Lower lobe of right lung (tissue), 2 donors: ENCODE measurements at places on chromosomes 5 and 9. TPM values are rescaled to one million over a fixed set of nuclear protein-coding genes. Genes with fewer than 3 reads are reported as not detected.

DNA sequence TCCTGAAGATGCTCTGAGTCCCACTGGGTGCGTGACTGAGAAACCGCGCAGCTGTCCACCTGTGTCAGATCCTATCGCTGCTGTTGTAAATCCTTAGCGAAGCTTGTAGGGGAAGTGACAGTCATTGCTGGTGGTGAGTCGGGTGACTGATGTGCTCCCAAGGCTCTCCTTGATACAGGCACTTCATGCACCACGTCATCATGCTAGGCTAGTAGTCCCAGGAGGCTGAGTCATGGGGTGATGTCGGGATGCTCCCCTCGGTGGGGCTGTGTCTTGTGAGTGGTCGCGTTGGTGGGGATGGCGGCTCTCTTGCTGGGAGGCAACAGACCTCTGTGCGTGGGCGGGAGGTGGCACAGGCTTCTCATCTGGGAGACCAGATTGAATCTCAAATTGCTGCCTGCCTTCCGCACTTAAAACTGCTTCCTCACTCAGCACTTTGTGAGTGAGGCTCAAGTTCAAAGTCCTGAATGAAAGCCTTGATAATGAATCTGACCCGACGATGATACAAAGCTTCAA lies 84.7 kb downstream of the CSNK1A1 start:
- H3K4me1 ChIP-seq = peaks cover 25% of the 10 kb centered on the region
- H3K27ac ChIP-seq = no peak overlapping the region
- H3K4me3 ChIP-seq = no peak overlapping the region
- DNase-seq = no peak

Gene PCDHB11
- 2.7 TPM for total RNA-seq

DNA sequence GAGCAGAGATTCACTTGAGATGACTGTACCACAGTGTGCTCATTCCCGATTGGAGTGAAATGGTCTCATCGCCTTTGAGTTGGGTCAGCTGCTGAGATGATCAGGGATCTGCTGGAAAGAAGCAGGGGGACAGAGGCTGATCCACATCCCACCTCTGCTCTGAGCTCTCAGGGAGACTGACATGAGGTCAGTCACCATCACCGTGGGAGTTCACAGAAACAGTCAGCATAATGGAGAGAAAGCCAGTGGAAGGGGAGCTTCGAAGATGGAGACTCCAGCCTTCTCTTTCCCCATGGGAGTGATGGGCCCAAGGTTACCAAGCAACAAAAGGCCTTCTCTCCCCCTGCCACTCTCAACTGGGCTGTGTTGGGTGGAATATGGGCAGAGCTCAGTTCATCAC lies 276.4 kb downstream of the CDK5RAP2 start:
- no peaks in the 10 kb centered on the region for H3K36me3 ChIP-seq
- H3K4me3 ChIP-seq = no peak overlapping the region
- no peaks in the 10 kb centered on the region for H3K27me3 ChIP-seq
- no peak overlapping the region for H3K27ac ChIP-seq
- no peaks in the 10 kb centered on the region for H3K4me1 ChIP-seq
- no peak for DNase-seq

Gene C9orf85
- total RNA-seq = 11.1 TPM

GRCh38 chr9:959914-960313 lies 16.5 kb upstream of the DMRT3 start:
- DNase-seq = no peak
- no peak overlapping the region for H3K4me3 ChIP-seq
- no peak overlapping the region for H3K27ac ChIP-seq
- H3K27me3 ChIP-seq = peaks cover 74% of the 10 kb centered on the region
- H3K4me1 ChIP-seq = no peaks in the 10 kb centered on the region

DNA sequence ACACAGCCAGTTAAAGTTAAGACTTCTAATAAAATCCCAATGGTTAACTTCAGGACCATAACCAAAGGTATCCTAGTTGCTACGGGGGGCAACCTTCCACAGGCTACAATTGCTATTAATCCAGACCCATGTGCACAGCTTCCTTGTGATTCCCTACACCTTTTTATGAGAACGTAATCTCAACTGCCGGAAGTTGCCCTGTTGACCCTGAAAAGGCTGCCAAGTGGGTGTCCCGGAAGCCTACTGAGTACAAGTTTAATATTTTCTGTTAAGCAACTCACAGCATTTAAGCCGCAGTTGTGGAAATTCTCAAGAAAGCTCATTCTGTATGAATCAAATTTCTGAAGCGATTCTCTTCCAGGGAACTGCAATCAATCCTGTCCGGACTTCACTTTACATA lies 48.5 kb upstream of the PTGER4 start:
- no peaks in the 10 kb centered on the region for H3K36me3 ChIP-seq
- H3K27ac ChIP-seq = no peak overlapping the region
- H3K4me1 ChIP-seq = no peaks in the 10 kb centered on the region
- DNase-seq = no peak
- no peaks in the 10 kb centered on the region for H3K27me3 ChIP-seq
- H3K4me3 ChIP-seq = no peak overlapping the region

GRCh38 chr9:135201711-135202110 lies 114.2 kb downstream of the OLFM1 start:
- H3K36me3 ChIP-seq = no peaks in the 10 kb centered on the region
- H3K27ac ChIP-seq = no peak overlapping the region
- H3K27me3 ChIP-seq = peaks cover 19% of the 10 kb centered on the region
- DNase-seq = no peak

Gene TLX3
- total RNA-seq = not detected

- H3K36me3 ChIP-seq = no peaks in the 10 kb centered on the region
- no peak overlapping the region for H3K4me3 ChIP-seq
- H3K4me1 ChIP-seq = no peaks in the 10 kb centered on the region
- DNase-seq = no peak
Observed at GRCh38 chr5:32805971-32806638, 95.0 kb downstream of the NPR3 start.

Gene FCN1
- total RNA-seq = 84.4 TPM

DNA sequence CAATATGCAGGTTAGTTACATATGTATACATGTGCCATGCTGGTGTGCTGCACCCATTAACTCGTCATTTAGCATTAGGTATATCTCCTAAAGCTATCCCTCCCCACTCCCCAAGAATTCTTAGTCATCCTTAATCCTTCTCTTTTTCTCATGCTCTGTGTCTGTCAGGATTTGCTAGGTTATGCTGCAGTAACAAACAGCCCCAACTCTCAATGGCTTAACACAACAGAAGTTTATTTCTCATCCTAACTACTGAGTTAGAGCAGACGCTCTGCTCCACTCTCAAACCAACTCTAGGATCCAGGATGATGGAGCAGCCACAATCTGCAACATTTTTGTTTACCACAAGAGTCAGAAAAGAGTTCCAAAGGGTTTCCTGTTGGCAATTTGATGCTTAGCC lies 28.2 kb upstream of the FAM169A start:
- peaks cover 8% of the 10 kb centered on the region for H3K4me1 ChIP-seq
- no peak overlapping the region for H3K4me3 ChIP-seq

- DNase-seq = no peak
- H3K4me3 ChIP-seq = no peak overlapping the region
- H3K27me3 ChIP-seq = no peaks in the 10 kb centered on the region
- no peaks in the 10 kb centered on the region for H3K36me3 ChIP-seq
- no peak overlapping the region for H3K27ac ChIP-seq
Observed at GRCh38 chr5:13708432-13708831, 236.1 kb downstream of the DNAH5 start.

DNA sequence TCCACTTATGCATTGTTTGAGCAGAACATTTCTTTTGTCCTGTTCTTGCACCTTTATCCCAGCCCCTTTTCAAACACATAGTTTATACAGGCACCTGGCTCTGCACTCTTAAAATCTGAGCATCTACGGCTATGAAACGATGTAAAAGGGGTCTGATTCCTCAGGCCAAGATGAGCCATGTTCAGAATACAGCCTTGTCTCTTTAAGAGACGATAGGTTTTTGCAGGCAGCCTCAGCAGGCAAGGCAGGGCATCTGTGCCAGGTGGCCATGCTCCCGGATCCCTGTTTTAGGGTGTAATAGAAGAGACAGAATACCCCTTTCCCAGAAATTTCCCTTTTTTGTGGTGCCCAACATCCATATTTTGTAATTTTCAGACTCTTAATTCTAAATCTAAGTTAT lies 89.1 kb upstream of the NFIB start:
- H3K4me1 ChIP-seq = peaks cover 15% of the 10 kb centered on the region
- no peaks in the 10 kb centered on the region for H3K27me3 ChIP-seq
- DNase-seq = no peak
- no peaks in the 10 kb centered on the region for H3K36me3 ChIP-seq
- H3K4me3 ChIP-seq = no peak overlapping the region

DNA sequence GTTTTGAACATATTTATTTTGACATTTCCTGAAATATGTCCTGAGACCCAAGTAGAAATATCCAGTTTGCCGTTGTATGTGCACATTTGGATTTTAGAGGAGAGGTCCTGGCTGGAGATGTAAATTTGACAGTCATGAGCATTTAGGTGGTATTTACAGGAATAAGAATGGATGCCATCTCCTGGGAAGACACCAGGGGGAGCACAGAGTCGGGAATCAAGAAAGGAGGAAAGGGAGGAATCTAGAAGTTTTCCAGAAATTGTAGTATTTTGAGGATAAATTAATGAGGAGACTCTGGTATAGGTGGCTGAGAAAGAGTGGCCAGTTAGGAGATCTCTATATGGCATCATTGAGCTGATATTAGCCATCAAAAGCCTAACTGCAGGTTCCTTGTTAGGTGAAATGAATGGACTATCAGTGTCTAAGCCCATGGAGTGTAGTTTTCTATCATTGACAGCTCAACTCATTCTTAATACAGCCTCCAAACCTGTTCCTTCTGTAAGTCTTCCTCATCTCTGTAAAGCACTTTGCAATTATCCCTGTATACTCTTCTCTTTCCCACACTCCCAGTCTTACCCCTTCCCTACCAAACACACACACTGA lies 7.2 kb downstream of the GAPT start:
- H3K4me3 ChIP-seq = no peak overlapping the region
- no peaks in the 10 kb centered on the region for H3K27me3 ChIP-seq
- H3K4me1 ChIP-seq = peaks cover 3% of the 10 kb centered on the region
- H3K36me3 ChIP-seq = no peaks in the 10 kb centered on the region

DNA sequence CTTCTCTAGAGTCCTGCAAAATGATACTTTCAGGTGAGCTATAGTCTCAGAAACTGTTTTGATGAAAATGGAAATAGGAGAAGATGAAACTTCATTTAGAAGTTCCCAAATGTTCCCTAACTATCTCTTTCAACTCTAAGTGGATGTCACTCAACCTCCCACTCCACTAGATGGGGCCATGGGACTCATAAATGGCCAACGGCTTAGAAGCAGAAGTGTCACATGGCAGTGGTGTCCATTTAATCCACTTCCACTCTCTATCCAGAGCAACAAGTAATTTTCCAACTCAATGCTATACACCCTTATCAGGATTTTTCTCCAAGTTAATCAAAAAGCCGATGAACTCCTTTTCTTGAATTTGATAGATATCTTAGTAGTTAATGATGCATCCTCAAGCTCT lies 295.7 kb downstream of the EDIL3 start:
- no peak overlapping the region for H3K27ac ChIP-seq
- H3K4me1 ChIP-seq = no peaks in the 10 kb centered on the region
- H3K27me3 ChIP-seq = no peaks in the 10 kb centered on the region
- H3K36me3 ChIP-seq = no peaks in the 10 kb centered on the region
- H3K4me3 ChIP-seq = no peak overlapping the region

DNA sequence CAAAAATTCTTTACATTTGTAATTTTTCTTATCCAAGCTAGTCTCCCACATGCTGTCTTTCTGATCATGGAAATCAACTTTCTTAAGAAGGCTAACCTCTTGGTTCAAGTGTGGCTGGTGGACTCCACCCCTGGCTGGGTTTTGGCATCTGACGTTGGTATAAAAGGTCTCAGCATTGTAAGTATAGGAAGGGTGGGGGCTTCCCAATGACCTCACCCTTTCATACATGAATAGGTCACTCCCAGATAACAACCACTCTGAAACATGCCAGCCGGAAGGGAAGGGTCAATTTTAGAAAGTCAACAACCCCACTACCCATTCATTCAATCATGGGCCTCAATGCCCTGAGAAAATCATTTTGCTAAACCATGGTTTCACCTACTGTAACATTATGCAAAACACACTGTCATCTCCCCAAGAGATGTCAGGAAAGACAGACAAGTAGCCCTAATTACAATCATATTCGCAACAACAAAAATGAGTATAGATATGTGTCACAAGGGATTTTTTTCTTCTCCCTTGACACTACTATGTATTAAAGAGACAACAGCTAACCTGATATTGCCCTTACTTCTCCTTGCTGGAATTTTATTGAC lies 31.9 kb upstream of the PCSK5 start:
- H3K27me3 ChIP-seq = no peaks in the 10 kb centered on the region
- no peaks in the 10 kb centered on the region for H3K4me1 ChIP-seq

DNA sequence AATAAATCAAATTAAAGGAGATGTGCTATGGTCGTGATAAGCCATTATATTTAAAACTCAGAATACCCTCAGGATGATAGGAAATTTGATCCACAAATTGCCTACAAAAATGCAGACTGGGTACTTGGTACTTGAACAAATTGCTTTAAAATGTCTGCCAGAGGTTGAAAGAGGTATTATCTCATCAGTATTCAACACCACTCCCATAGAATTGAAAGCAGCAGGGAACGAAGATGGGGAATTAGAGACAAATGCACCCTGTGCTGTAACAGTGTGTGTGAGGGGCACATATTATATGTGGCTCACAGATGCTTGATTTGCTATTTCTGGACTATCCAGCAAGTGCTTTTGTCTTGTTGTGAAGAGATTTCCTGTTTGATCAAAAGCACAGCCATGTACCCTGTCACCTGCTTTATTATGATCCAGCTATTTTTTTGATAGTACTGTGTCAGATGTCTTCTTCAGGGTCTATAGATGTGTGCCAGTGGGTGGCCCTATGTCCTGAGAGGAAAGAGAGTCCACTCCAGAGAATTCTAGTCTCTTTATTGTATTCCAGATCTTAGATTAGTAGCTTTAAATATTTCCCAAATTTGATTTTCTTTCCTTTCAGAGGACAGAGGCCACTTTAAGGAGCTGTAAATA lies 120.1 kb downstream of the XRCC4 start:
- no peaks in the 10 kb centered on the region for H3K27me3 ChIP-seq
- no peaks in the 10 kb centered on the region for H3K36me3 ChIP-seq
- H3K4me3 ChIP-seq = no peak overlapping the region
- no peaks in the 10 kb centered on the region for H3K4me1 ChIP-seq
- no peak for DNase-seq

DNA sequence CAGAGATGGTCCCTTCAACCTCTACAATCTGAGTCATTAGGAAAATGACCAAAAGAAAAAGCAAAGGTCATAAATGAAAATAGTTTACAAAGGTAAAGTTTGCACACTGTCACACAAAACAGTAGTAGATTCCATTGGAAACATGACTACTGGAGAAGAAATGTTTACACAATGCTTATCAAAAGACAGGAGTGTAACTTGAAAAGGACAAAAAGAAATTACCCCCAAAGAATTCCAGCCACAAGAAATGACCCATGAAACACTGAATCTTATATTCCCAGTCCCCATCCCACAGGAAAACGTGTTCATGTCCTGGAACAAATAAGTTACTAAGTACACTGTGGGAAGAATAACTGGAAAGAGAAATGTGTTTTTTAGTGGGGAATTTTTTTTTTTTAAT lies 385.1 kb downstream of the SEMA5A start:
- no peak overlapping the region for H3K27ac ChIP-seq
- no peaks in the 10 kb centered on the region for H3K36me3 ChIP-seq
- H3K4me3 ChIP-seq = no peak overlapping the region
- DNase-seq = no peak
